ENCODE measurements at places on chromosomes 5 and 9. TPM values are rescaled to one million over a fixed set of nuclear protein-coding genes. Genes with fewer than 3 reads are reported as not detected.

Gene WDR36
- 26.1 TPM for total RNA-seq

Gene SLC22A4
- total RNA-seq, result 5.5 TPM

DNA sequence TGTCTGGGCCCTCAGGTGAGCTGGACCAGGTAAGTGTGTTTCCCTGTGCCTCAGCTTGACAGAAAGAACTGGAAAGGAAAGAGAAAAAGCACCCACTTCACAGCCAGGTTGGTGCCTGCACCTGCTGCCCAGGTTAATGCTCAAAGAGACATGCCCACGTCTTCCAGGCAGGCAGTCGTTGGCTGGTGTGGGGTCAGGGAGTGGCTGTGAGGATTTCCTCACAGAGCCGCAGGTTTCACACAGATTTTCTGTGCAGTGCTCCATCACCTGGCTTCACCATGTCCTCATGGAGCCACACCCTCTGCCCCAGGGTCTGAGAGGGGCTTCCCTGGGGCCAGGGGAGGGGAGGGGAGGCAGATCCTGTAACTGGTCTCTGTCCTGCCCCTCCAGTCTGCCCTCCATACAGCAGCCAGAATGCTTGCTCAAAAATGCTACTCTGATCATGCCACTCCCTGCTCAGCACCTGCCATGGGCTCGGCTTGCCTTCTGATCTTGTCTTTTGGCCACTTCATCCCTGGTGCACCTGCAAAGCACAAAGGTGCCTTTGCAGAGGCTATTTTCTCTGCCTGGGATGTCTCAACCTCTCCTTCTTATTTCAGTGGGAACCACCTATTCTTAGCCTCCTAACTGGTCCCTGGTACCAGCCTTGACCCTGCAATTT lies 82.5 kb upstream of the UBTD2 start:
- H3K36me3 ChIP-seq, result no peaks in the 10 kb centered on the region
- no peak overlapping the region for H3K27ac ChIP-seq
- no peaks in the 10 kb centered on the region for H3K27me3 ChIP-seq
- H3K4me3 ChIP-seq, result no peak overlapping the region

DNA sequence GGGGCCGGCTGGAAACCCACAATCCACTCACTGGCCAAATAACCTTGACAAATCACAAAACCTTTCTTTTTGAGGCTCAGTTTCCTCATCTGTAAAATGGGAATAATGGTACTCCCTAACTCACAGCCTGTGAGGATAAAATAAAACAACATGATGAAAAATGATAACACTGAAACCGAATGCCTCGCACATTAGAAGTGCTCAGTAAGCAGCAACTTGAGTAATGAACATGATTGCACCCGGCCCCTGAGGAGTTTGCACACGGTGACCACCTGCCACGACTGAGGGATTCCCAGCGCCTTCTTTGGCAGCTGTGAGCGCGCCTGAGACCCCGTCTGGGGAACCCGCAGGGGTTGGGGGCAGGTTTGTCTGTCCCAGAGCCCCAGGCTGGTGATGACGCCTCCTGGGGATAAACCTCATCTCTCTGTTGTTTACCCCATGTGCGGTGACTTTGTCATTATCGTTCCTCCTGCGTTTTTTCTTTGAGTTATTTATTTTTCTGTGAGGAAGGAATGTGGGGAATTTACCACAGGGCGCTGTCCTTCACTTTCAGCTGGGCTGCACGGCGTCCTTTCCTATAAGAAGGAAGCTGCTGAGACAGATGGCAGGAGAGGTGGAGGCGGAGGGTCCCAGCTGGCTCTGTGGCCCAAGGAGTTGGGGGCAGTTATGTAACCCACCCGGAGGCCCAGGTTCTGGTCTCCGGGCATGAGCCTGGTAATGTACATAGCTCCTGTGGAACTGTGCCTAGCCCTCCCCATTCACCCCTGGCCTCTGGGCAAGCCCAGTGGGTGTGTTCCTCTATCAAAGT lies 3.0 kb upstream of the SYNPO start:
- peak; percentile 73 for DNase-seq
- peaks cover 6% of the 10 kb centered on the region for H3K4me1 ChIP-seq
- H3K36me3 ChIP-seq, result peaks cover 3% of the 10 kb centered on the region

- H3K36me3 ChIP-seq, result no peaks in the 10 kb centered on the region
- H3K4me3 ChIP-seq, result no peak overlapping the region
- no peak for DNase-seq
- no peaks in the 10 kb centered on the region for H3K4me1 ChIP-seq
Measured at GRCh38 chr5:39946356-39947045, 521.7 kb upstream of the DAB2 start.

Gene NTNG2
- 5.3 TPM for total RNA-seq

DNA sequence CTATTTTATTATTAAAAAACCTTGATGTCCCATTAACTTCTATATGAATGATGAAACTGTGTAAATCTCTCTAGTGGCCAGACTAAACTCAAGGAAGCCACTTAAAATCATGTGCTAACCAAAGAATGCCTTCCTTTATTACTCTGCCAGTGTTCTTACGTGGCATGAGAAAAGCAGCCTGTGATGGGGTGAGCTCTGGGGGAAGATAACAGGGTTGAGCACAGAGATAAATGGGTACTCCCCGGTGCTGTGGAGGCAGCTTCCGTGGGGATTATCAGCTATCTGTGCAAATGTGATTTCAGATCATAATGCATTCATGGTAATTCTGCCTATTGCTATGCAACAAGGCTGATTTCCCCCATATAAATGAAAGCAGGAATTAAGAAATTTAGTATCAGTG lies 181.3 kb downstream of the CAVIN4 start:
- H3K4me1 ChIP-seq, result no peaks in the 10 kb centered on the region
- H3K36me3 ChIP-seq, result no peaks in the 10 kb centered on the region
- no peak for DNase-seq
- H3K27me3 ChIP-seq, result no peaks in the 10 kb centered on the region

Gene PRR16
- total RNA-seq, result 14.2 TPM

Gene NDUFA8
- 26.9 TPM for total RNA-seq

DNA sequence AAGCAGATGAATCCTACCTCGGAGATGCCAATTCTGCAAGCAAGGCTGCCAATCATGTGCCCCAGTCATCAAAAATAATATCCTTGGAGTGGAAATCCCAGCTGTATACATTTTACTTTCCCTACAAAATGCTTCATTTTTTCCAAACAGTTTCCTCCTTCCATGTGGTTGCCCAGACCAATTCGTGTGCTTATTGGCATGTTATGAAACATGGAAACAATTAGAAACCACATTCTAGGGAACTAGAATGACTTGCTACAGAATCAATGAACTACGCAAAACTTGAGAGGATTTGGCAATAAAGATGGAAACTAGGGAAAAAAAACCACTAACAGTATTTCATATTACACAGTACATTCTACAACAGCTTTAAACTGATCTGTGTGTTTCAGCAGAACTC lies 584.5 kb upstream of the DMAC1 start:
- no peak overlapping the region for H3K27ac ChIP-seq
- H3K4me3 ChIP-seq, result no peak overlapping the region
- H3K27me3 ChIP-seq, result no peaks in the 10 kb centered on the region
- H3K36me3 ChIP-seq, result no peaks in the 10 kb centered on the region
- peaks cover 2% of the 10 kb centered on the region for H3K4me1 ChIP-seq

Gene IFNA2
- not detected for total RNA-seq

- H3K27me3 ChIP-seq, result no peaks in the 10 kb centered on the region
- no peak overlapping the region for H3K4me3 ChIP-seq
- no peak overlapping the region for H3K27ac ChIP-seq
- DNase-seq, result no peak
- H3K4me1 ChIP-seq, result no peaks in the 10 kb centered on the region
Measured at GRCh38 chr5:40082313-40082712, 597.4 kb upstream of the PTGER4 start.

Gene LMX1B
- 1.6 TPM for total RNA-seq

DNA sequence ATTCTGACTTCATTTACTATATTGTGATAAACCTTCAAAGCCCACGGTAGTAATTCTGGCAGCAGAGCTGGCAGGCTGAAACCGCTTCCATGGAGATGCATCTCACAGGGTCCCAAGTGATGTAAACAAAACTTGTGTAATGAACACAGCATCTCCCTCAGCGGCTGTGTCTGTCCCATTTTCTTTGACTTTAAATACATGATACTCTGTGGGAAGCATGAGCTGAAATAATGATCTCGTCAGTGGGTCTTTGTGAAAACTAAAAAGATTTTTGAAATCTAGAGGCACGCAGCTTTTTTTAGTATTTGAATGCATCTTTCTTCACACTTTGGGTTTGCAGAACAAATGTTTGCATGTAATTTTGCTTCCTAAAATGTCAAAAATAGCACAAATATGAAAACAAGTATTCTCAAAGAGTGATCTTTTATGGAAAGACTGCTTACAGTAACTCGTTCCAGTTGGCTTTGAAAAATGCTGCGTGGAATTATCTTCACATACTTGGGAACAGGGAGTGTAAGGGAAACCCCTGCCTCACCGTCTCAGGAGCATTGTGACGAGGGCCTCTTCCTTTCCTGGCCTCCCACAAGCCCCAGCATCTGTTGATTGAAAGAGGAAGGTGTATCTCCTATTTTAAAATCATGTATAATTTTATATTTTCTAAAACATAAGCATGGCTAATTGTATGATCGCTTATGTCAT lies 18.1 kb upstream of the LPCAT1 start:
- H3K27ac ChIP-seq, result peak overlapping the region; percentile 34
- H3K27me3 ChIP-seq, result no peaks in the 10 kb centered on the region
- peak; percentile 26 for DNase-seq
- no peak overlapping the region for H3K4me3 ChIP-seq

Gene TEX48
- not detected for total RNA-seq

DNA sequence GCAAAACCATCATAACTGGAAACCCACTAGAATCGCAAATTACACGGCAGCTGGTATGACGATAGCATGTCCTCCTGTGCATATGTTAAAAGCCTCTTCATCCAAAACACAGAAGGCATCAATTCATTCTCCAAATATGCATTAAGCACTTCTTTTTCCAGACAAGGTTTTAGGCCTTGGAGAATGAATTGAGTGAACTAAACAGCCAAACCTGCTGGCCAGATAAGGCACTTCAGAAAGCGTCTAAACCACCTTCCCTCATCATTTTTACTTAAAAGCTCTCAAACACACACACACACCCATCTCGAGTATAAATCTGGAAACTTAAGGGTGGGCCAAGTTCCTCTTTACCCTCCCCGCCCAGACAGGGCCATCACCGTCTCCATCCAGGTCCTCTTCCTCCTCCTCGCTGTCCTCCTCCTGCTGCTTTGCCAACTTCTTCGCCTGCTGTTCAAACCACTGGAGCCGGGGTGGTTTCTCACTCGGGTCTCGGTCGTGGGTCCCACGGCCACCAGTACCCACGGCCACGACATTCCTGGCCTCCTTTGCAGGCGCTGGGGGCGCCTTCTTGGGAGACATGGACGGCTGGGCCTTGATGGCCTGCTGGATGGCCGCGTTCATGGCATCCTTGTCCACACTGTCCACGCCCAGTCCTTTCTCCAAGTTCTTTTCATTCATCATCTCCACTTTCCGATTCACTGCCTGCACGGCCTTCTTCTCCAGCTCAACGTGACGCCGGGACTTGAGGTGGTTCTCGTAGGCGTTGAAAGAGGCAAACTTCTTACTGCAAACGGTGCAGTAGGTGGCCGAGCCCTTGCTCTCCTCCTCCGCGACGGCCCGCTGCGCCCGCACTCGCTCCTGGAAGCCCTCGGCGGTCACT lies 696 bp downstream of the ZNF622 start:
- no peaks in the 10 kb centered on the region for H3K27me3 ChIP-seq
- DNase-seq, result no peak
- H3K36me3 ChIP-seq, result peaks cover 2% of the 10 kb centered on the region
- H3K27ac ChIP-seq, result peak overlapping the region; percentile 45
- no peaks in the 10 kb centered on the region for H3K4me1 ChIP-seq

Gene ERAP2
- 24.2 TPM for total RNA-seq

DNA sequence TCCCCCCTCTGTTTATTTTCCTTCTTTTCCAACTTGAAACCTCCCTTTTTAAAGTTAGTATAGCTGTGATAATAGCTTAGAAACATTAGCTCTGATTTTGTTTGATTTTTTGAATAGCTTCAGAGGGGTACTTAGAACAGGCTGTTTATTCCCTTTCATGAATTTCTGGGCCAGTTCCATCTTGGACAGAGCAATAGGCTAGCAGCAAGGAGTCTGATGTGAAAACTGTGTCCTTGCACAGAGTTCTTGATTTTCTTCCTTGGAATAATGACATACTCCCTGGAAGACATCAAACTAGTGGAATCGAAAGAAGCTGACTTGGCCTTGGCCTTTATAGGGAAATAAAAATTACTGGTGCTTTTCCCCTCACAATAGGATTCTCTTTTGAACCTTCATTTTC lies 32.9 kb downstream of the NTRK2 start:
- no peaks in the 10 kb centered on the region for H3K4me1 ChIP-seq
- H3K27ac ChIP-seq, result no peak overlapping the region
- no peaks in the 10 kb centered on the region for H3K27me3 ChIP-seq

DNA sequence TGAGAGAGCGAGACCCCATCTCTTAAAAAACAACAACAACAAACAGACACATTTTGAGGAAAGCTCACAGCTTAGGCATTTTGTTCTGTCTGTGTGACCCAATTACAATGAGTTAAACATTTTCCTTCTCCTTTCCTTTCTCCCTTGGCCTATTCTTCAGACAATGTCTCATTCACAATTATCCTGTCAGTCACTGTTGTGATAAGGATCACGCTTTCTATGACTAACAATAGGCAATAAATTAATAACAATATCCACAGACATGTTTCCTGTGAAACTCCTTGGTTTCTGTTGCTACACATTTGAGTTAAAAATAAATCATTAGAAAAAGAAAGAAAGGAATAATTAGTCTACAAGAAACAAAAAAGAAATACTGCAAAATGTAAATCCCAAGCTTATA lies 19.8 kb upstream of the CARTPT start:
- H3K4me3 ChIP-seq, result no peak overlapping the region
- H3K4me1 ChIP-seq, result no peaks in the 10 kb centered on the region
- H3K36me3 ChIP-seq, result no peaks in the 10 kb centered on the region

Measured in aorta (tissue), 5 donors.